AG08395 (cell line): ENCODE measurements at places on chromosomes 4 and X.

DNA sequence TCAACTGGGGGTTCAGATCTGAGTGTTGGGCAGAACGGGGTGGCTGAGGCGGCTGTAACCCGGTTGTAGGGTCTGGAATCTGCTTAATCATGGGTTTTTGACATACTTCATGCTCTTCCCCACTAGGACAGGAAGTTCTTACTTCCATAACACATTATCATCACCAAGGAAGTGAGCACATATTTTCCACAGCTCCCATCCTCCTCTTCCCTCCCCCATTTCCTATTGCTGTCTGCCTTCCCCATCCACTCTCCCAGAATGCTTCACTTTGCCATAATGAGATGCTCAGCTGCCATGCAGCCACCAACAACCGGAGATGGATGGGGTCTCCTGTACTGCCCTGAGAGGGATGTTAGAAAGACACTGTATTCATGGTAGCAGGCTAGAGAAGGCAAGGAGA lies 6.4 kb upstream of the DCUN1D4 start:
- DNase-seq = peak; percentile 7

DNA sequence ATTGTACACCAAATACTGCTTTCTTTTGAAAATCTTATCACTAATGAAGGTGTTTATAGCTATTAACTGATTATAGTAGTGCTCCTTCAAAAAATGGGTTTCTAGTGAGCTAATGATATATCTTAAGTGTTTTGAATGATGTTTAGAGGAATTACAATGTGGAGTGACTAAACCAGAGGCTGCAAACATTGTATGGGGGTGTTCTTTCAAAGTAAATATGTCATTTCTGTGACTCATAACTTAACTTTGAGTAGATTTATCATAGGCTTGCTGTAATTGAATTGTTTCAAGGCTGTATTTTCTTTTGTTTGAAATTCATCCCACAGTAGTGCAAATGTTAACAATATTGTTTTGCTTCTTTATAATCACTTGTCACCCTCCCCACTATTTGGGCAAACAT lies 141.6 kb downstream of the IL1RAPL2 start:
- DNase-seq = no peak

GRCh38 chr4:20512033-20512792 lies 188.0 kb upstream of the PACRGL start:
- no peak for DNase-seq

DNA sequence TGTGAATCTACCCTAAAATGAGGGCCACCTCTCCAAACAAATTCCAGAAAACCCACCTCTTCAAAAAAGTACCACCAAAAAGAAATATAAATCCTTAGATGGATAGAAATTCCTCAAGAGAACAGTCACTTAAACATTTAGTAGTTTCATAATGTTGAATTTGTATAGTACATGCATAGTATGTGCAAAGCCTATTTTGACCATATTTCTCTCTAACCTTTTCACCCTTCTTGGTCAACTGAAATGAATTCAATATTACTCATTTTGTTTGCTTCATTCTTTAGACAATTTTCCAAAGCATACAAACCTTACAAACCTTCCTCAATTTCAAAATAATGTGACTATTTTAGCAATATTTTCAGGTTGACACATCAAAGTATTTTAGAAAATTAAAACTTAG lies 4.1 kb downstream of the RHOXF1 start:
- no peak for DNase-seq

- no peak for DNase-seq
These were observed 73.0 kb upstream of the NR3C2 start for GRCh38 chr4:148515248-148515647.

DNA sequence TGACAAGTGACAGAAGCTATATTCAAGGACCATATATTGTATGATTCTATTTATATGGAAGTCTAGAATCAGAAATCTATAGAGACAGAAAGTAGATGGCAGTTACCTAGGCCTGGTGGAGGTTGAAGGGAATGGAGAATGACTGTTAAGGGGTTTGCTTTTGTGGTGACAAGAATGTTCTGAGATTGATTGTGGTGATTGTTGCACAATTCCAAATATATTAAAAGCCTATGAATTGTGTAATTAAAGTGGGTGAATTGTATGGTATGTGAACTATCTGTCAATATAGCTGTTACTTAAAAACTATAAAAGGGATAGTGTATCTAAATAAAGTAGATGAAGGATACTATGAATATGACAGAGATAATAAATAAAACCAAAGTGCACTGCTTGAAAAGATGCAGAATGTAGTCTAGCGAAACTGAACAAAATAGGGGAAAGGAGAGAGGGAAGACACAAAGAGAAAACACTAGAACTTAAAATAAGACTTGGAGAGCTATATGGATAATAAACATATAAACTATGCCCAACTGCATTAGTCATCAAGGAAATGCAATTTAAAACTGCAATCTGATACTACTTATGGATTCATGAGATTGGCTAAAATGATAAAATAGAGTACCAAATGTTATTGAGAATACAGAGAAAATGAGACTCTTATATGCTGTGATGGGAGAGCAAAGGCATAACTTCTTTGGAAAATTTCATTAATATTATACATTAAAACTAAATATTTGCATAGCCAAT lies 82.1 kb upstream of the BANK1 start:
- DNase-seq = no peak

DNA sequence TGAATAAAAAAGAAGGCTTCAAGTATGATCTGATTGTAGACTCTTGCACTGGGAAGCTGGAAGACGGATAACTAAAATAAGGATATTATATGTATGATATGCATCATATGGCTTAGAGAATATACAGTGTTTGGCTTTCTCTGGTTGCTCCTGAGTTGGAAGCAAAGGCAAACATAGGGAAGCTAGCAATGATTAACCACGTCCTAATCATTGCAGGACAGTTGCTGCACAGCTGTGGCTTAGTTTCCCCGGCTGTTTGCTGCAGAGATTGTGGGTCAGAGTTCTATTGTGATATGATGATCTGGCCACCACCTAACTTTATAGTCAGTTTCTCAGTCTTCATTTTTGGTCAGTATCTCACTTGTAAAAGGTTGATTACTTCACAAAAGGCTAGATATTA lies 36.3 kb upstream of the PARM1 start:
- no peak for DNase-seq
